ENCODE measurements at places on chromosomes 2 and 18. TPM values are rescaled to one million over a fixed set of nuclear protein-coding genes. Genes with fewer than 3 reads are reported as not detected.

- DNase-seq = no peak
Observed at GRCh38 chr2:210315015-210315788, at the start of gene MYL1. TSS of gene MYL1 (minus strand) at chr2:210315174. CDS start at chr2:210315042, 132 bp downstream.

Gene CYTIP
- 465 TPM for total RNA-seq

Gene PER2
- total RNA-seq = 9.3 TPM

Gene RSAD2
- total RNA-seq = 10.7 TPM

Gene MOGAT1
- not detected for total RNA-seq

- peak; percentile 4 for DNase-seq
Observed at GRCh38 chr2:108583903-108584520, 49.7 kb downstream of the LIMS1 start.

Gene CYRIA
- total RNA-seq = 3.5 TPM

Gene INO80C
- total RNA-seq = 19.3 TPM

DNA sequence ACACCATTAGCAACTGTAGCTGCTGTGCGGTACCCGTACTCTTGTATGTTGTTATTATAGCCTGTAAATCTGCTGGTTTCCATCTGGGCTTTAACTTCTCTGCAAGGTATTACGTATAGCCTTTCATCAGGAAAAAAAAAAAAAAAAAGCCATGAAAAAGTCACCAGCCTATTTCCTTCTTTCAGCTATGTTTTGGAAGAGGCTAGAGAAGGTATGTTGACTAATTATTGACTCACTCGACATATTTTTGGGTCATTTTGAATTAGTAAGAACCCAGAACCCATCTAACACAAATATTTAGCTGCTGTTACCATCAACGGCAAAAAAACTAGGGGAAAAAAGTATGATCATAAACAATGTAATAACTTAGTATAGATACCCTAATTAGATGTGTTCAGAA is 1395.6 kb downstream of the SUCLG1 start:
- no peak for DNase-seq

Gene KIAA2012
- not detected for total RNA-seq

DNA sequence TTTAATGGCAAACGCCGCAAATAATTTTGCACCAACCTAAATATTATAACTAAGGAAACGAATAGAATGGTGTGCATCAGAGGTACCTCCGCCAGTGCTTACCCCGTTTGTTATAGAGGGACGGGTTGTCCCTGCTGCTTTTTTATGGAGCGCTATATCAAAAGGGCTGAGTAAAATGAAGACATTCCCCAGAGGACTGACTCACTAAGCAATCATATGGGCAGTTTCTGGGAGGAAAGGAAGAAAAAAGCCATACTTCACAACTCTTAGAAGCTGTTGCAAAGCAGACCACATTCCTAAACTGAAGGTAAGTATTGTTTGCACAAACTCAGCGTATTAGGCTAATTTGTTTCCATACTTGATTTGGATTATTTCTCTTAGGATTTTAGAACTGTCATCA is 12.9 kb downstream of the ID2 start:
- DNase-seq = no peak

GRCh38 chr18:78330766-78331165 is 648.9 kb upstream of the SALL3 start:
- no peak for DNase-seq

GRCh38 chr18:78664048-78664447 is 315.6 kb upstream of the SALL3 start:
- no peak for DNase-seq

DNA sequence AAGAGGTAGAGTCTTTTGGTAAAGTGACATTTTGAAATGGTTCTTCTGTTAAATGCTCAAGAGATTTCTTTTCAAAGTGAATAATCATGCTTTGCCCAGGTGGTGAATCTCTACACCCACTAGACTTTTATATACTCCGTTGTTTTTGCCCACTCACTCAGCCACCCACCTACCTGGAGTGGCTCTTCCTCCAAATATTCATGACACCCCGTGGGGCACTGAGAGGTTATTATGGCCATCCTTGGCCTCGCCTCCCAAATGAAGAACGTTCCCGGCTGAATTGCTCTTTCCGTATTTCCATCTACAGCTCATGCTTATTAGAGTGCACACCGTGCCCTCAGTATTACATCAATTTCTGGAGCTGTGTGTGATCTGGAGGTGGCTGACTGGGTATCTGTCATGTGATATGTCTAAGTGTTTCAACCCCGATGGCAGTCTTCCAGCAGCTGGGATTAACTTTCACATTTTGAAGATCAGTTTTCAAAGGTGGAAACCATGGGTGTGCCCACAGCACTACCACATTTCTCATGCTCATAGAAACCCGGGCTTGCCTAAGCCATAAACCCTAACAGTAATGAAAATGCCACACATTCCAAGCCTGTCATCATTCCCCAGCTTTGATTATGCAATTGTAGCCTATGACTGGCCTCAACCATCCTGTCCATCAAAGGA is 406.6 kb upstream of the MMADHC start:
- no peak for DNase-seq

Gene CGREF1
- 0.21 TPM for total RNA-seq

DNA sequence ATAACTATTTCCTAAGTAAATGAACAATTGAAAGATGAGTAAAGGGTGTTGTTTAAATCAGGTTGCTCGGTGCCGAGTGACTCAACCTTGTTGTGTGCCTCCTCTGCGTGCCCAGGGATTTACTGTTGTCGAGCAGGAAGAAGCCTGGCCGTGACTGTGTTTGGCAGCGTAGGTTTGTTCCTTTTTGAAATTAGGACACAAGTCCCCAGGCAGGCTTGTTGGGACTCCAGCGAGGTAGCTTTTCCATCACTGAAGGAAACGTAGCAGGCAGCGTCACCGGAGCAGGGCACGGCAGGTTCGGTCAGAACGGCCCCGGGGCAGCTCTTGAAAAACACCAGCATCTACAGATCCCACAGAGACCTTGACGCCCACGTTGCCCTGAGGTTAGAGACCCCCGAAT is 48.6 kb downstream of the TMEM18 start:
- DNase-seq = no peak

- no peak for DNase-seq
Observed at GRCh38 chr2:8096484-8096883, 585.4 kb upstream of the ID2 start.
